NCI-H2107 (cell line): ENCODE measurements at places on chromosomes 2 and 18.

DNA sequence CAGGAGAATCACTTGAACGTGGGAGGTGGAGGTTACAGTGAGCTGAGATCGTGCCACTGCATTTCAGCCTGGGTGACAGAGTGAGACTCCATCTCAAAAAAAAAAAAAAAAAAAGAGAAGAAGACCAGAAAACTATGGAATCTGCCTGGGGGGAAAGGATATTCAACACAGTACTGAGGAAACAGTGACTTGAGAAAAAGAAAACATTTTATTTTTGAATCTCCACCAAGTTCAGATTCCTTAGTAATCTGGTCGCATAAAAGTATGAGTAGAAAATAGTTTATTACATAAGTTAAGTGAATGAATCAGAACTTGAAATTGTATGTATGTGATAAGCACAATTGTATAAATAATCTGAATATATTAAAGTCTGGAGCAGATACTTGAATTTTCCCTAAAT lies 13.0 kb upstream of the HAT1 start:
- no peak for DNase-seq

DNA sequence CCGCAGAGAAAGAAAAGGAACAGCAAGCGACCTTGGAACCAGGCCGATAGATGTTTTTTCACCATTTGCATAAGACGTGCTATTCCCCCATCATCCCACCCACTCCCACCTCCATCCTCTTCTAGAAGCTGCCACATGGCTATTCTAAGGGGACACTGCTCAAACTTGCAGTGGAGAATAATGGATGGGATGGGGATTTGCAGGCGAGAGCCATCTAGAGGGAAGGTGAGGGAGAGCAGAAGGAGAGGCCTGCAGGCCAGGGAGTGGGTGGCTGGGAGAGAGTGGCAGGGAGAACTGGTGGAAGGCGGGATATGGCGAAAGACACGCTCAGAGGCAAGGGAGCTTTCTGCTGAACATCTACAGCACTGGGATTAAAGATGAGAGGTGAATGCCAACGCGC lies 84.9 kb downstream of the MAPK4 start:
- no peak for DNase-seq

DNA sequence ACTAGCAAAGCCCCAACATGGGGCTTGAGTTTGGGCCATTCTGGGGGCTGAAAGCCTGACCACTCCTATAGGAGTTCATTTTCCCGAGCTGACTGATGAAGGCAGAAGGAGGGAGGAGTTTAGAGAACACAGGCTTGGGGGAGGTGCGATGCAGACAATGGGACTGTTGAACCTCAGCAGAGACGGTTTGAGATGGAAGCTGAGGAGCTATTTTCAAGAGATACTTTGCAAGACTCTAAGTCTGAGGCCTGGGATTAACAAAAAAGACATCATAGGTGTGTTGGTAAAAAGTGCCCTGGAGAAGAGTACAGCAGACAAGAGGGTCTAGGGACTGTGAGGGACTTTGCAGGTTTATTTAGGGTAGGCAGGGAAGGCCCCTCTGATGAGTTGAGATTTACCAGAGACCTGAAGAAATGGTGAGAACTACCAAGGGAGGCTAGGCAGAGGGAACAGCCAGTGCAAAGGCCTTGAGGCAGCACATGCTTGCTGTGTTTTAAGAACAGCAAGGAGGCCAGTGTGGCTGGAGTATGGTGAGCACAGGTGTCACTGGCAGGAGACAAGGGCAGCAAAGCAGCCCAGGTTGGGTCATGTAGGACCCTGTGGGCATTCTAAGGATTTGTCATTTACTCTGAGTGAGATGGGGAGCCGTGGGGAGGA lies 31.6 kb downstream of the PCBP1 start:
- DNase-seq, result peak; percentile 33

- no peak for DNase-seq
Observed at GRCh38 chr2:161796192-161796591, 172.0 kb downstream of the SLC4A10 start.
